Urinary bladder (tissue), 4 donors: ENCODE measurements at places on chromosomes 4 and X. TPM values are rescaled to one million over a fixed set of nuclear protein-coding genes. Genes with fewer than 3 reads are reported as not detected.

GYG2 gene
- 10.3 TPM for polyA plus RNA-seq

RASSF6 gene
- 2.7 TPM for polyA plus RNA-seq

NUDT11 gene
- 5.6 TPM for polyA plus RNA-seq

FAM47E gene
- 1.7 TPM for polyA plus RNA-seq

DNA sequence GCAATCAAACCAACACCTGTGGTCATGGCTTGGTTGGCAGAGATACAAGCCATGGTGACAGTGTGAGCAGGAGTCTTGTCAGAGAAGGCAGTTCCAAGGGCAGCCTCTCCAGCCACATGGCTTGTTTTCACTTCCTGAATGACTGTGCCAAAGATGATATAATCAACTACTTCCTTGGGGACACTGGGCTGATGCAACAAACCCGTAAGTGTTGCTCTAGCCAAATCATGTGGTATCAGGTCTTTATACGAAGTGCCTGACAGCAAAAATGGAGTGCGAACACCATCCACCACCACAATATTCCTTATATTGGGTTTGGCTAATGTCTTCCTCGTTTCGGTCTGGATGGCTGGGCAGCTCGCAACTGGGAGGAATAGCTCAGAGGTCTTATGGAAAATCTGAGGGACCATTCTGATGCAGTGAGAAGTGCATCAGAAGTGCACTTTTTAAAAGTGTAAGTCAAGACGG lies 922.0 kb downstream of the NLGN4X start:
- DNase-seq, result no peak

DNA sequence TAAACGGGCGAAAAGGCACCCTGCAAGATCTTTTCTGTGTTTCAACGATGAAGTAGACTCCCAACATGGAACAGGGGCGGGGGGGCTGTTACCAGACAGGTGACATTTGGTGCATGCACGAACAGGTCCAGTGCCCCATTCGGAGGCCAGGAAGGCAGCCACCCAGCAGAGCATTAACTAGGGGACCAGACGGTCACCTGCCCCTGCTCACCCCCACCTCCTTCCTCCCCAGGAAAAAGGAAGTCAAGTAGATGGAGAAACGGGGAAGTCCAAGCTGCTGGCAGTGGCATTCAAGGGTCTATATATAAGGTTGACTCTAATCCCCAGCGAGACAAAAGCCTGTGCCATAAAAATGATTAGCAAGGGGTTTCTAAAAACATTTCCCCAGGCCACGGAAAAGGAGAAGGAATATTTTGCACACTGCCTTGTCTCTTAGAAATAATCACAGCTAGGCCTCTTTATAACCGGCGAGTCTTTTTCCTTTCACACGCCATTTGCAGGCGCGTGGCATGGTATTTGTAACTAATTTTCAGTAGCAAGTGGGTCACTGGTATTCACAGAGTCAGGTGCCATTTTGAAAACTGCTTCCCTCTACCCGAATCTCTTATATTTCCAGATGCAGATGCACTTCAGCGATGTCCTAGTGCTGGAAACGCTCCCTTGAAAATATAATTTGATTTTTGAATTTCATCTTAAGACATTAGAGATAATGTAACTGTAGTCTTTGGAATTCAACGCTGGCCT lies 1.2 kb upstream of the TMSB4X start:
- no peak for DNase-seq

GRCh38 chr4:17018013-17018412 lies 119.6 kb upstream of the LDB2 start:
- DNase-seq, result no peak

DNA sequence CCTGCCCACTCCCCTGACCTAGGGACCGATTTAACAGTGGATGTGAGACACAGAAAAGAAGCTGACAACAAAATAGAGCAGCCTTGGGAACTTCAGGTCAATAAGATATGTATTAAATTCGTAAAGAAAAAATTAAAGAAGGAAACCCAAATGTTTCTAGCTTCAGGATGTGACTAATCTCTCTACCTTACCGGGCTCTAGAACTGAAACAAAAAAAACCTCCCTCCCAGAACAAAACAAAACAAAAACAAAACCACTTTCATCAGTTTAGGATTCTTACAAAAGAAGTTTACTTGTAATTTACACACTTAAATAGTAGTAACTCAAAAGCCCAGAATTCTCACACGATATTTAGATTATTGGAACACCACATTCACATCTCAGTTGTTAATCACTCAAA lies 185.8 kb upstream of the RPS6KA3 start:
- DNase-seq, result no peak
